Fibroblast of the aortic adventitia (primary cell): ENCODE measurements at places on chromosomes 12 and 14. TPM values are rescaled to one million over a fixed set of nuclear protein-coding genes. Genes with fewer than 3 reads are reported as not detected.

DNA sequence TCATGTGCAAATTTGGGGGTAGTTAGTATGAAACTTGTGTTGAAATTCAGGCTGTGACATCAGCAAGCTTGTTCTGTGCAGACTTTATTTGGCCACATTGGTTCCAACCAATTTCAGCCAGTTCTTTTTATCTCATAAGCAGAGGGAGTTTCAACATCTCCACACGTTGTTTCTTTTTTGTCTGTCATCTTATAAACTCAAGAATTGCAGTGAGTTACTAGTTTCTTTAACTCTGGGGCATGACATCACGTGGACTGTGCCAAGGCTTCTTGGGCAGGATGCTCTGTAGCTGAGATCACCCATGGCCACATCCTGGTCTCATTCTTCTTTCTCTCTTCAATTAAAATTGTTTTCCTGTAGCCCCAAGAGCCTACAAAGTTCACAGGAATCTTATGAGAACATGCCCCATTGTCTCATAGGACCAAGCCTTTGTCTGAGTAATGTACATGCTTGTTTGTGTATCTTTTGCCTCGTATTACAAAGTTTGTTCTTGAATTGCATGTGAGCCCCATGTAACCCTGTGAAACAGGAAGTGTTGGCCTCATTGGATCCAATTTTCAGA is 982.0 kb upstream of the TMEM132C start:
- peak; percentile 98 for DNase-seq

The ACVRL1 gene
- 50.3 and 56.5 TPM in 2 replicates for total RNA-seq

GRCh38 chr14:90730206-90730766 is 85.9 kb downstream of the TTC7B start:
- no peak for DNase-seq

- DNase-seq, result peak; percentile 72
Observed at GRCh38 chr14:68244262-68244980, 424.8 kb downstream of the RAD51B start.

- peak; percentile 68 for DNase-seq
Observed at GRCh38 chr14:31205681-31206535, 1.7 kb downstream of the HECTD1 start.

DNA sequence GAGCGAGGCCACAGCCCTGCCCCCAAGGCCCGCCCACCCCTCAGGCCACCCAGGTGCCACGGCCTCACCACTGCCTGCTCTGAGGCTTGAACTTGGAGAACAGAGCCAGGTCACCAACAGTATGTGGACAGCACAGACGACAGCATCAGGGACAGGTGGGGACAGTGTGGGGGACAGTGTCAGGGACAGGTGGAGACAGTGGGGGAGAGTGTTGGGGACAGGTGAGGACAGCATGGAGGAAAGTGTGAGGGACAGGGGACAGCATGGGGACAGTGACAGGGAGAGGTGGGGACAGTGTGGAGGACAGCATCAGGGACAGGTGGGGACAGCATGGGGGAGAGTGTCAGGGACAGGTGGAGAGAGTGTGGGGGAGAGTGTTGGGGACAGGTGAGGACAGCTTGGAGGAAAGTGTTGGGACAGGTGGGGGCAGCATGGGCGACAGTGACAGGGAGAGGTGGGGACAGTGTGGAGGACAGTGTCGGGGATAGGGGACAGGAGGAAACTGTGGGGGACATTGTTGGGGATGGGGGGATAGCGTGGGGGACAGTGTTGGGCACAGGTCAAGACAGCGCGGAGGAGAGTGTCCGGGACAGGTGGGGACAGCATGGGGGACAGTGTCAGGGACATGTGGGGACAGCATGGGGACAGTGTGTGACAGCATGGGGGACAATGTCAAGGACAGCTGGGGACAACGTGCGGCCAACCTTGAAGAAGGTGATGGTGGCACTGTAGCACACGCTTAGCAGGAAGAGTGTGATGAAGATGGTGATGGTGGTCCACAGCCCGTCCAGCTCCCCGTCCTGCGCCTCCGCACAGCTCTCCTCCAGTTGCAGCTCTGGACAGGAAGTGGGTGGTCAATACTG is 114.9 kb downstream of the TMEM121 start:
- DNase-seq, result no peak

The KRT5 gene
- not detected in 2 replicates for total RNA-seq

DNA sequence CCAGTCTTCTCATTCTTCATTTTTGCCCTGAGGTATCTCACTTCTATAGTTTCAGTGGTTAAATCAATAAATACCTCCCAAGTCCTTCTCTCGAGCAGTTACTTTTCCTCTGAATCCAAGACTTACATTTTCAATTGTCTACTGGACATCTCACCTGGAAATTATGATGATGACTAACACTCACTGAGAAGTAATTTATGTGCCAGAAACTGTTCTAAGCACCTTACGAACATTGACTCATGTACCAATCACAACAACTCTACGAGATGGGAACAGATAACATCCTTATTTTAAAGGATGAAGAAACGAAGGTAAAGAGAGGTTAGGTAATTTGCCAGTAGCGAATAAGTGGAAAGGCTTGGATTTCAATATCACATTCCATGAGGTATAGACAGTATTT is 94.1 kb downstream of the EML5 start:
- DNase-seq, result no peak

- no peak for DNase-seq
Observed at GRCh38 chr14:103061482-103061976, 4.2 kb upstream of the CDC42BPB start.

DNA sequence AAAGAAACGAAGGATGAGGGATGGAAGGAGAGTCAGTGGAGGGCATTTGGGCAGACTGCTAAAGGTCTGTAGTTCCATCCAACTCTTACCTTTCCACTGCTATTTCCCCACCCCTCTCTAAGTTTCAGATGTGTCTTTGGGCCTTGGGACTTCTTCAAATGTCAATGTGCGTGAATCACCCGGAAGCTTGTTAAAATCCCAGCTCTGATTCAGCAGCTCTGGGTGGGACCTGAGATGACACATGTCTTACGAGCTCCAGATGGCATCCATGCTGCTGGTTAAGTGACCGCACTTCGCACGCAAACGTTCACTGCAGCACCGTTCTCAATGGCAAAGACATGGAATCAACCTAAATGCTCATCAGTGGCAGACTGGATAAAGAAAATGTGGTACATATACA is 309.9 kb downstream of the VRK1 start:
- DNase-seq, result no peak

The BDKRB2 gene
- total RNA-seq, result 7.4 and 23.1 TPM in 2 replicates

DNA sequence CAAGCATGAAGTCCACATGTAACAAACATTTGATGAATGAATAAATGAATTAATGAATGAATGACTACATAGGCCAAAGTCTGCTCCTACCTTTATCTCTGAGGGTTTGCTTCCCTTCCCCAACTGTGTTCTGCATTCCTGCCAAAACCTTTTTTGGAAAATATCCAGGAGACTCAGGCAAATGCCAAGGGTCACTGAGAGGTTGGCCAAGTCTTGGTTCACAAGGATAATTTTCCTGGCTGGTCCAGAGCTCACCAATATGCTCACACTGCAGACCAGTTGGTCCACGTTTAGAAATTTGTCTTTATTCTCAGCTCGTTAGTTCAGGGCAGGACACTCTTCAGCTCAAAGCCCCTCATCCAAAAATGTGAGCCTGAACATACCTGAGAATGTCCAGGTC is 10.2 kb downstream of the TMEM233 start:
- peak; percentile 25 for DNase-seq

The DBX2 gene
- 0.08 and 0.72 TPM in 2 replicates for total RNA-seq

DNA sequence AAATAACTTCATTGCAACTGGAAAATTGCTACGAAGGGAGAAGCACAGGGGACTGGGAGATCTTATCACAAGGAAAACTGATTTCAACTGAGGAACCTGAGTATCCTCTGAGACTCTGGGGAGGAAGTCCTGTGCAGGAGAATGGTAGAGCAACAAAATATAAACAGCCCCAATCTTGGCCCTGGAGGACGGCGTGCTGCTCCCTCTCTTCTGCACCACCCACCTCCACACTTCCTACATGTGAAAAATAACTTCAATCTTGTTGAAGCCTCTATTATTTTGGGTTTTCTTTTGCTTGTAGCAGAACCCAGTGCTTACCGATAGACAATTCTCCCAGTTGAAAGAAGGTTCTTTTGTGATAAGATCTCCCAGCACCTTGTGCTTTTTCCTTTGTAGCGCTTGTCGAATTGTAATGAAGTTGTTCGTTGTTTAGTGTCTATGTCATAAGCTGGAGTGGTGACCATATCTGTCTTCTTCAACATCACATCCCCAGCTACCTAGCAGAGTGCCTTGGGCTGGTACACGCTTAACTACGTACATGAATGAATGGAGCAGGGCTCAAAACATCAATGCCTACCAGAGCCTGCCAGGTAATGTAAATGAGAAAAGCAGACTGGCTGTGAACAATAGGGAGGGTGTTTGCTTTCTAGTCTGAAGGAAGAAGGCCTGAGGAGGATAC is 2.8 kb upstream of the CD4 start:
- no peak for DNase-seq

DNA sequence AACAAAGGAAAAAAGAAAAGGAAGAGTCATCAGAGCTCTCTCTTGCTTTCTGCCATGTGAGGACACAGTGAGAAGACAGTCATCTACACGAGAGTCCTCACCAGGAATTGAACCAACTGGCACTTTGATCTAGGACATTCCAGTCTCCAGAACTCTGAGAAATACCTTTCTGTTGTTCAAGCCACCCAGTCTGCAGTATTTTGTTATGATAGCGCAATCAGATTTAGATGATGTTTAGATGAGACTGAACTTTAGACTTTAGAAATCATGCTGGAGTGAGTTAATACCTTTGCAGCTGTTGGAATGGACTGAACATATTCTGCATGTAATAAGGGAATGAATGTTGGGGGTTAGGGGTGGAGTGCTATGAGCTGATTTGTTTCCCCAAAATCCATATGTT is 28.1 kb upstream of the RAB21 start:
- no peak for DNase-seq

The PLD4 gene
- 0.09 and 0.16 TPM in 2 replicates for total RNA-seq

The PRKAB1 gene
- 6.4 and 19.9 TPM in 2 replicates for total RNA-seq

The OR6C2 gene
- total RNA-seq, result not detected in 2 replicates

DNA sequence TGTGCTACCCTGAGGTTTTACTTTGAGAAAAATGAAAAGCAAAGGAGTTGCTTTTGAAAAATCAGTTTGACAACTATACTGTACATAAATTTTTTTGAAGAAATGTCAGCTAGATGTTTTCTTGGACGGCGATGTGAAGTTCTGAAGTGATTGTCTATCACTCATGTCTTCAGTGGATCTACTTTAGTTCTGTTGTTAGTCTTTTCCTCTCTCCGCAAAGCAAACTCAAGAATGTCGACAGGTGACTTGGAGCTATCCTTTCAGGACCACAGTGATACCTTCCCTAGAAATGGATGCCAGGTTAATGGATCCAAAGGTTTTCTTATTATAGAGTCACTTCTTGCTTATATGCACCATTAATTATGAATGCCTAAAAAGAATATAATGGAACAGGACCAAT is 1.2 kb downstream of the PTPRO start:
- no peak for DNase-seq

GRCh38 chr12:20628226-20628787 is 66.8 kb upstream of the SLCO1C1 start:
- DNase-seq, result no peak

The RERG gene
- total RNA-seq, result not detected in 2 replicates

The MMP14 gene
- 258 and 311 TPM in 2 replicates for total RNA-seq

DNA sequence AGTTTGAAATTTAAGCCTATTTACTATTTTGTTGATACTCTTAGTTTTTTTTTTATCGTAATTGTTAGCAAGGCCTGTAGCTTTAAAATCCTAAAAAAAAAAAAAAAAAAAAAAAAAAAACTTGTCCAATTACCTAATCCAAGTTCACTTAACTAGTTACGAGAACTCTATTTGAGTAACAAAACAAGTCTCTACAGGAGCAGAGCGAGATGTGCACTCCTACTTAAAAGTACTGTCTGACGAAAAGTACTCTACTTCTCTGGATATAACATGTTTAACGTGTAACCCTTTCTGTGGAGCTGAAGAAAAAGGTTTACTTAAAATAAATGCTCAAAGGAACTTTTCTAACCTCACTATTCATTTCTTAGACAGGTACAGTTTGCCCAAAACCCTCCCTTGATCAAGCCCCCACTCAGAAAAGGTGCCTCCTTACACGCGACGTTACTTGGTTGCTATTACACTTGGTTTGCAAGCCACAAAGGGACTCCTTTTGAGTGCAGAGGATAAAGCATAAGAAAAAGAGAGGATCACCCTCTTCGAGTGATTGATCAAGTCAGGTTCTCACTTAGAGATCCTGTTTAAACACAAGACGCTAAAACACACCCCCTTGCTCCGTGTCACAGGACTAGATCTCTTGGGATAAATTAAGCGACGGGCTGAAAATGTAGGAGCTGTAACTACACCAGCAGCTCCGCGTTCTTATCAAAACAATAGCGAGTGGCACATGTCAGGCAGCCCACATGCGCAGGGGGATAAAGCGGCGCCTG is 2.2 kb downstream of the BAZ1A start:
- DNase-seq, result peak; percentile 64

The MDGA2 gene
- not detected in 2 replicates for total RNA-seq

The ZNF891 gene
- 1.8 and 1.9 TPM in 2 replicates for total RNA-seq
